ENCODE measurements at places on chromosomes 4 and X. TPM values are rescaled to one million over a fixed set of nuclear protein-coding genes. Genes with fewer than 3 reads are reported as not detected.
A peak's percentile ranks its signal among the peaks of the same experiment; 100 is the strongest.

- no peaks in the 10 kb centered on the region for H3K4me1 ChIP-seq
- no peaks in the 10 kb centered on the region for H3K27me3 ChIP-seq
- no peak for DNase-seq
- H3K4me3 ChIP-seq, result no peak overlapping the region
Measured at GRCh38 chrX:26915064-26915463, 548.1 kb downstream of the PPP4R3C start.

- H3K4me3 ChIP-seq, result no peak overlapping the region
- no peak overlapping the region for H3K27ac ChIP-seq
- no peak for DNase-seq
- no peaks in the 10 kb centered on the region for H3K4me1 ChIP-seq
Measured at GRCh38 chrX:2283111-2283859, 217.5 kb downstream of the DHRSX start.

DNA sequence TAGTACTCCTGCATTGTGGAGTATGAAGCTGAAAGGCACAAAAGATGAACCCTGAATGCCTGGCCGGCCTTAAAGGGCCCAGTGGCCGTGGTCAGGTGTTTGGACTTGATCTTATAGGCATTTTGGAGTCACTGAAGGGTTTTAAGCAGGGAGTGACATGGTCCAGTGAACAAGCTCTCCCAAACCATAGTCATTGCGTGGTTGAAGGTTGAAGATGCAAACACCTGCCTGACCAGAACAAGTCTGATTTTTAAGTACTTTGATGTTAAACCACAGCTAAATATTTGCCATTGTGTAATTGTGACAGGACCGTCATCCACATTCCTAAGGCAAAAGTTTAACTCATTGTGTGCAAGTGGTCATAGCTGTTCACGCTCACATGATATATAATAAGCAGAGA, 3.3 kb downstream of the STK32B start:
- no peaks in the 10 kb centered on the region for H3K27me3 ChIP-seq
- no peak for DNase-seq
- no peak overlapping the region for H3K4me3 ChIP-seq
- no peak overlapping the region for H3K27ac ChIP-seq

DNA sequence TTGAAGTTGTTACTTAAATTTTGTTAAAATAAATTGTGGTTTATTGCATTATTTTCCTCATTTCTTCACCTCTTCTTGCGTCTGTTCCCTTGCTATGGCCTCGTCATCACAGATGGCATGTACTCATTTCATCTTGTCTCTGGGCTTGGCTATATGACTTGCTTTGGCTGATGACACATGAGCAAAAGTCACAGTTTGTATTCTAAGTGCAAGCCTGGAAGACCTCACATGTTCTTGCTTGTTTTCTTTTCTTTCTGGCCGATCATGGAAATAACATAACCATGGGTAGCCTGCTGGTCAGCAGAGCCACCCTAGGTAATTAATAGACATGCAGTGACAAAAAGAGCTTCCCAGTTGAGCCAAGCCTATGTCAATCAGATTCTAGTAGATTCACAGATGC, 527.9 kb downstream of the SPRY1 start:
- no peaks in the 10 kb centered on the region for H3K27me3 ChIP-seq
- H3K4me1 ChIP-seq, result peaks cover 2% of the 10 kb centered on the region
- H3K36me3 ChIP-seq, result peaks cover 2% of the 10 kb centered on the region
- DNase-seq, result no peak

DNA sequence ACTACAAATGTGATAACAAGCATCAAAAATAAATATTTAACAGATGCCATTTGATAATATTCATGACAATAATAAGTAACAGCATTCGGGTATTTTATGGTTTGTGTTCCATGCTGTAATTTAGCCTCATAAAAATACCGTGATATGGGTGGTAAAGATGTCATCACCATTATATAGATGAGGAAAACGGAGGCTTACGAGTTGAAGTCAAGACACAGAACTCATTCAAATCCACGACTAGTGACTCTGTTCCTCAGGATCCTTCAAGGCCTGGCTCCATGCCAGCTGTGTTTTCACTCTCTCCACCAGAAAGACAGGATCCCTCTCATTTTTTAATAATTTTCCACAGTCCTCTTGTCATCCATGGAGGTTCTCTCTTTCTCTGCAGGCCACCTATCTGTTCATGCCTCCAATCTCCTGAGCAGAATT, 94.5 kb downstream of the APBB2 start:
- peak overlapping the region; percentile 3 for H3K27ac ChIP-seq
- no peak for DNase-seq
- no peaks in the 10 kb centered on the region for H3K27me3 ChIP-seq
- peaks cover 2% of the 10 kb centered on the region for H3K4me1 ChIP-seq

GRCh38 chrX:133698298-133698697, 283.0 kb upstream of the GPC4 start:
- no peak overlapping the region for H3K4me3 ChIP-seq
- no peaks in the 10 kb centered on the region for H3K4me1 ChIP-seq
- H3K36me3 ChIP-seq, result no peaks in the 10 kb centered on the region
- no peak overlapping the region for H3K27ac ChIP-seq
- H3K27me3 ChIP-seq, result no peaks in the 10 kb centered on the region

- H3K4me1 ChIP-seq, result no peaks in the 10 kb centered on the region
- no peak for DNase-seq
- no peak overlapping the region for H3K27ac ChIP-seq
- H3K4me3 ChIP-seq, result no peak overlapping the region
Measured at GRCh38 chr4:89411539-89412309, 104.1 kb upstream of the GPRIN3 start.

DNA sequence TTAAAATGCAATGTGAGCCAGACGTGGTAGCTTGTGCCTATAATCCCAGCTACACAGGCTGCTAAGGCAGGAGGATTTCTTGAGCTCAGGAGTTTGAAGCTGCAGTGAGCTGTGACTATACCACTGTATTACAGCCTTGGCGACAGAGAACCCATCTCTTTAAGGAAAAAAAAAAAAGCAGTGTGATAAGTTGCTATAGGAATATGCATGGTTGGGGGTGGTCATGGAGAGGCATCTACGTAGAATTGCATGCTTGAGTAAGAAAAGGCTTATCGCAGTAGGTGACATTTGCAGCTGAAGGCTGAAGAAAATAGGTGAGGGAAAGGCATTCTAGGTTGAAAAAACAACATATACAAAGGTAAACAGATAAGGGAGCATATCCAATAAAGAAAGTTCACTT, 4.1 kb downstream of the DIAPH2 start:
- DNase-seq, result no peak
- H3K36me3 ChIP-seq, result no peaks in the 10 kb centered on the region
- no peak overlapping the region for H3K4me3 ChIP-seq

DNA sequence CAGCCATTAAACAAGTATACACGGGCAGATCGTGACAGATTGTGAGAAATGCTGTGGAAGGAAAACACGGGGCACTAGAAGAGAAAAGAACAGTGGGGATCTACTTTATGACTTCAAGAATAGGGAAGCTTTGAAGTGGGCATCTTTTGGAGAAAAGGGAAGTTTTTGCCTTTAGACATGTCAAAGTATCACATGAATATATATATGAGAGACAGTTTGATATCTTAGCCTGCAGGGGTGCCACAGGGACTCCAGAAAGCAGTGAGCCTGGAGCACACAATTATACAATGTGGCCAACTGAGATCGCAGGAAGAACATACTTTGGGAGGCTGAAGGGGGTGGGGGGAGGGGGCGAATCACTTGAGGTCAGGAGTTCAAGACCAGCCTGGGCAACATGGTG, 35.7 kb downstream of the RELL1 start:
- no peak for DNase-seq
- no peaks in the 10 kb centered on the region for H3K4me1 ChIP-seq
- H3K4me3 ChIP-seq, result no peak overlapping the region
- no peaks in the 10 kb centered on the region for H3K27me3 ChIP-seq
- H3K27ac ChIP-seq, result no peak overlapping the region

DNA sequence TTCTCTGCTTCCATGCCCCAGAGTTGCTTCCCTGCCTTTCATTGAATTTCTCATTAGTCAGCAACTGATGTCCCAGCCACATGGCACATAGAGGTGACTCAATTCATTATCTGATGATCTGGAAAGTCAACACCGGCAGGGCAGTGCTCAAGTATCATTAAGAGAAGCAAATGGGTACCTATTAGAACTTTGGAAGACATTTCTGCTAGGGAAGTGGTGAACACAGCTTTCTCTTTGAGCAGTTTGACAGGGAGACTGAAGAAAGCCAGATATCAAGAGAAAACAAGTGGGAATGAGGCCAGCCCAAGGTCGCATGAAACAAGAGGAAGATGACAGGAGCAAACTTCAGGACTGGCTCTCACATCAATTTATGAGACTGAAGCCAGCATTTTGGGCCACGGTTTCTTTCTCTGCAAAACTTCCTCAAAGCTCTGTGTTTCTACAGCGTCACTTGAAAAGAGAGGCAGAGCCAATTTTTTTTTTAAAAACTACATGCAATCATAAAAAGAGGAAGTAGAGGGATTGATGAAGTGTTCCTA, 108.3 kb upstream of the RPS6KA3 start:
- H3K27me3 ChIP-seq, result no peaks in the 10 kb centered on the region
- no peaks in the 10 kb centered on the region for H3K4me1 ChIP-seq
- no peak overlapping the region for H3K27ac ChIP-seq
- no peak for DNase-seq
- H3K36me3 ChIP-seq, result no peaks in the 10 kb centered on the region

DNA sequence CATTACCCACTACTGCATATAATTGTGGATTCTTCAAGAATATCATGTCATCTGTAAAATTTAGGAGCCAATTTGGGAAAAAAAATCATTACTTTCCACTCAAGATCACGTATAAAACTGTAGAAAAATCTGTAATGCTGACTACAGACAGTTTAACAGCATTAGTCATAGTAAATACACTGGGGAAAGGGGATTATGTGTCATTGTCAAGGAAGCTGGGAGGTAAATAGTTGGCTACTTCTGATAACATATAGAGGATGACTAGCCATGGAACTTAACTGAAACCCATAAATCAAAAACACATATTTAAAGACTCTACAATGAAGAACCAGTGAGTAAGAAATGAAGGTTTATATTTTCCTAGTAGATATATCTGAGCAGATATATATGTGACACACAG, 1666.4 kb upstream of the IGFBP7 start:
- H3K4me3 ChIP-seq, result no peak overlapping the region
- DNase-seq, result no peak
- H3K36me3 ChIP-seq, result no peaks in the 10 kb centered on the region
- no peaks in the 10 kb centered on the region for H3K4me1 ChIP-seq

GRCh38 chrX:107646735-107647134, 18.4 kb downstream of the PRPS1 start:
- no peaks in the 10 kb centered on the region for H3K36me3 ChIP-seq
- H3K27ac ChIP-seq, result no peak overlapping the region
- H3K27me3 ChIP-seq, result no peaks in the 10 kb centered on the region
- no peaks in the 10 kb centered on the region for H3K4me1 ChIP-seq

DNA sequence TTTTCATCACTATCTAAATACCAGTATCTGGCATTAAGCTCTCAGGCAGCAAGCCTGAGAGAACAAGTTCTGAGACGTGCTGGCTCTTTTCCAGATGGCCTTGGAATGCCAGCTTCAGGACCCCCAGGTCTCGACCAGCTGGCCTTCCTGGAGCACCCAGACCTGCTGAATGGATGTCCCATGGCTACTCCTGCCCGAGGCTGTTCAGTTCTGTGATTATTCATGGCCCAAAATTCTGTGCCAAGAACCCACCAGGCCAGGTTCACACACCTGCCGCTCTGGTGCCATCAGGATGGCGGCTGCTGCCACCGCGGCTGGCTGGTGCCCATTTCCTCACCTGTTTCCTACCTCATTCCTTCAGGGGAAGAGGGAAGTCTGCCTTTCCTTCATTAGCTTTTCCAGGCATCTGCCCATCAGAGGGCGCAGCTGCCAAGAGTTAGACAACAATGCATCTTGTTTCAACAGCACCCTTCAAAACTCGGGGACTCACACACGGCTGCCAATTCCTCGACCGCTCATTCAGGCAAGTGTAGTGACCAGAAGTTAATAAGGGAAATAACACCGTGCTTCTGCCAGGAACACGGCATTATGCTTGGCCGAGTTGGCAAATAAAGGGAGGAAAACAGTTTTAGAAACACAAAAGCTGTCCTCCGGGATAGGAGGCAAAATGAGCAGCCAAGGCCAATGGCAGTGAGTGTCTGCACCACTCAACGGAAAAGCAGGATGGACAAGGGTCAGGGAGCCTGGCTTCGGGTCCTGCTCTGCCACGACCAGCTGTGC, 173.8 kb downstream of the NSUN7 start:
- peak overlapping the region; percentile 57 for H3K27ac ChIP-seq
- no peak overlapping the region for H3K4me3 ChIP-seq
- H3K36me3 ChIP-seq, result no peaks in the 10 kb centered on the region

DNA sequence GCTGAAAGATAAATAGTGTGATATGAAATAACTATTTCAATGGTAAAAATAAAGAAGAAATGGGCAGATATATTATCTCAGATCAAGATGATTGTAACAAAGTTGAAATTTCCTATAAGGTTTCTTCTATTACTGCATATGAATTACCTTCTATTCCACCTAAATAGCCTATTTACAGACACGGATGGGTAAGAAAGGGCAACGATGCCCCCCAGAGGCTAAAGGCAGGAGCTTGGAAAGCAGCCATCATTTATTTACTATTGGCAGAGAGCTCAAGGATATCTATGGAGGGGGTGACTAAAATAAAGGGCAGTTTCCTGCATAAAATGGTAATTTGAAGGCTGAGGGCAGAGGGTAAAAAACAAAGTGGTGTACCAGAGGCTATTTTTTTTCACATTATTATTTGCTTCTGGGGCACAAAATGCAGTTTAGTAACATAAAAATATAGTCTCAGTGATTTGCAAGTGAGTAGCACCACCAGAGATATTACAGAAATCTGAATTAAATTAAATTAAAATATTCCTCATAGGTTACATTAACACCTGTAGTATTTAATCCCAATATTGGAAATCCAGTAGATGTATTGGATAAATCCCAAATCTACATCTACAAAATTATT, 123.1 kb downstream of the BTC start:
- no peaks in the 10 kb centered on the region for H3K4me1 ChIP-seq
- no peaks in the 10 kb centered on the region for H3K36me3 ChIP-seq
- DNase-seq, result no peak

DNA sequence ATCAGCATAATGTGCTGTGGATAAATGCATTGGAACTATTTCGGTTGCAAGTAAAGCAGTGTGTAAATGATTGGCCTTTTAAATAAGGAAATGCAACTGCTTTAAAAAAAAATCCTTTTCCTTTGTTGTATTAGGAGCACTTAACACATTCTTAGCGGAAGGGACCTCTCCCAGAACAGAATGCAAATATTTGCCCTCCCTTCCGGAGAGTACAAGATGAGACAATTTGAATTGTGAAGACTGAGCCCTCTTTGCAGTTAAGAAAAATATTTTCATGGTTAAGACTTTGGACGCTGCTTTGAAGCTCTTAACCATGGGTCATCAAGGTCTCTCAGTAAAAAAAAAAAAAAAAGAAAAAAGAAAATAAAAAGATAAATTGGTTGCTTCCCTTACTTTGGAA, 9.5 kb upstream of the NOX1 start:
- H3K36me3 ChIP-seq, result no peaks in the 10 kb centered on the region
- no peaks in the 10 kb centered on the region for H3K27me3 ChIP-seq

GRCh38 chrX:28590396-28590795, 3.1 kb downstream of the IL1RAPL1 start:
- no peak for DNase-seq
- no peaks in the 10 kb centered on the region for H3K27me3 ChIP-seq
- no peaks in the 10 kb centered on the region for H3K4me1 ChIP-seq
- no peaks in the 10 kb centered on the region for H3K36me3 ChIP-seq

The GAGE13 gene
- not detected for total RNA-seq

The PRR32 gene
- not detected for total RNA-seq
